ENCODE measurements at places on chromosomes 2 and 18.

GRCh38 chr18:76188097-76188496, 306.9 kb downstream of the ZNF516 start:
- no peak for DNase-seq

GRCh38 chr2:183389546-183390080, 265.4 kb downstream of the NUP35 start:
- no peak for DNase-seq

DNA sequence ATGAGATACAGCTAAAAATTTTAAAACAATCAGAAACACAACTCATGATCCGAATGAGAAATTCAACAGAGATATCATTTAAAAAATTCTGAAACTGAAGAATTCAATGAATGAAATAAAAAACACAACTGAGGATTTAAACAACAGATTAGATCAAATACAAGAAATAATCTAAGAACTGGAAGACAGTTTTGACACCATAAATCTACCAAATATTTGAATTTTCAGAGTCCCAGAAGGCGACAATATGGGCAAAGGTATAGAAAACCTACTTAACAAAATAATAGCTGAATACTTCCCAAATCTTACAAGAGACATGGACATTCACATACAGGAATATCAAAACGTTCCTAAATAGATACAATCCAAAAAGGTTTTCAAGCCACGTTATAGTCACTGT, 221.9 kb downstream of the OTX1 start:
- no peak for DNase-seq

DNA sequence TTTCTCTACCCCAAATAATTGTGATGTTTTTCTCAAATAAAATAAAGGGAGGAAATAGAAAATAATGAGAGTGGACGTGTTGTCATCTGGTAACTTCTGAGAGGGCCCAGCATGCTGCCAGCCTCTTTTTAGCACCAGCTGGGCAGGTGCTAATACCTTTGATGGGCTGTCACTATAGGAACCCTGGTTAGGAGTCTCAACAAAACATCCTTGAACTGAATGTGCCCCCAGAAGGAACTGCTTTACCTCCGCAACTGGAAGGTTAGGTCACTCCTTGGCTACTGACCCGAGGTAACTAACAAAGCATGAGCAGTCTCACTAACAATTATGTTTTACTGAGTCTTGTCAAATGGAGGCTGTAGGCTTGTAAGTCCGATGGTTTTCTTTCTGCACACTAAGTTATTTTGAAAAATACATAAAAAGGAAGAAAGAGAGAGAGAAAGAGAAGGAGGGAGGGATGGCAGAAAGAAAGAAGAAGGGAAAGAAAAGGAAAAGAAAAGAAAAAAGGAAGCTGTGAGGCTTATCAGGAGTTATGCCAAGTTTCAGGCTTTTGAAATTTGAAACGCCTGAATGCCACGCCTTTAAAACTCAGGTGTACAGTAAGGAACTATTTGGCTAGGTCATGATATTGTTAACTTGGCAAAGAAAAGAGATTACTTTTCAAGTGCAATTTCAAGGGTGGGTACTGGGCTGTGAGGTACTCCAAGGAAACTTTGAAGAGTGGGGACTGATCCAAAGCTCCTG, 91.0 kb downstream of the TGIF1 start:
- DNase-seq: no peak

DNA sequence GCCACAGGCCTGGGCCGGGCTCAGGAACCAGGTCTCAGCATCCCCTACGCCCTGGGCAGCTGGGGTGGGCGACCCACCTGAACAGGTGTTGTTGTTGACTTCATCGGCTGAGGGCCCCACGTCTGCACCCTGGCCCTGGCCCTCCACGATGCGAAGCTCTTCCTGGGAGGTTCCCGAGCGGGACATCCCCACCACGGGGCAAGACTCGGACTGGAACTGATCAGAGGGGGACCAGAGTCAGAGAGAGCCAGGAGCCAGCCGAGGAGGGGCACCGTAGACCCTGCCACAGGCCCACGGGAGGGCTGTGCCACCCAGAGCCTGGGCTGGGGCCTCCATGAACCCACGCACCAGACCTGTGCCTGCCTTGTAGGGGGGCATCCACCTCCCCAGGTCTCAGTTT, 54.3 kb downstream of the AQP12A start:
- no peak for DNase-seq

Measured in stimulated activated CD4-positive, alpha-beta T cell treated with anti-CD3 and anti-CD28 coated beads, TNF-alpha, amount 100 ng/mL, for 24 hours (primary cell).